Trophoblast cell (in vitro differentiated cells and primary cell): ENCODE measurements at places on chromosomes 3 and 15.

- no peaks in the 10 kb centered on the region for H3K27me3 ChIP-seq
- DNase-seq = no peak
- no peak overlapping the region for H3K4me3 ChIP-seq
Measured at GRCh38 chr3:141268306-141268705, 36.7 kb downstream of the PXYLP1 start.

DNA sequence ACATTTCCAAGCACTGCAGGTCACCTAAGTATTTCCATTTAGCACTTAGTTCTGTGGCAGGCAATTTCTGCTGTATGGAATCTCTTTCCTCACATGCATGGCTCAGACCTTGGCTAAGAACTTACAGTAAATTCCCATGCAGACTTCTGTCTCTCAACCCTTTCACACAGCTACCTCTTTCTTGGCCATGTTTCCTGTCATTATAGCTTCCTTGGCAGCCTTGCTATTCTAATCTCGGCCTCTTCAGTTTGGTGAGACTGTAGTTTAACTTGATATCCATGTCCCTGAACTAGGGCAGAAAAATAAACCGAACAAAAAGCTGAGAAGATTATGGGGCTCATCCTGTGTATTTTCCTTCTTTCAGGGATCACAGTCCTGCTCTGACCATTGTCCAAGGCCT, 96.0 kb downstream of the SPATA16 start:
- no peaks in the 10 kb centered on the region for H3K36me3 ChIP-seq
- DNase-seq = no peak
- H3K27ac ChIP-seq = no peak overlapping the region
- no peak overlapping the region for H3K4me3 ChIP-seq
- no peaks in the 10 kb centered on the region for H3K4me1 ChIP-seq

DNA sequence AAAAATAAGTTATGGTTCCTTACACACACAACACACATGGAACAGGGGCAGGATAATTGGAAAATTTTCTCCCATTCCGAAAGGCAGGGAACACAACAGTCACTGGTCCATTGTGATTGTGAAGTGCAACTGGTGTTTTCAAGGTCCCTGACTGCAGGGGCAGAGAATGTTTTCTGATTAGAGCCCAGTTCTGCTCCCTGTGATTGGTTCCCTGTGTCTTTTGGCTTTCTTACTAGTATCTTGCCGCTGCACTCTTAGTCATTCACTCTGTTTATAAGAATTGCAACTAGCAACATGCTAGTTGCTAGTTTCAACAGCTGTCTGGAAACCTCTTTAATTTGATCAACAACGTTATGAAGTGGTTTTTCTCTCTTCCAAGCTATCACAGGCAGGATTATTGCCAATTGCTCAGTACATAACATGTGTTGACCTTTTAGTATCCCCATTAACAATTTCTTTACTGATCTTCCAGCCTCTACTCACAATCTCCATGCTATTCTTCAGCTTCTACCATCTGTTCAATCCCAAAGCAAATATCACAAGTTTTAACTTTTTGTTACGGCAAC, 177.5 kb downstream of the EPHA6 start:
- no peak overlapping the region for H3K27ac ChIP-seq
- no peaks in the 10 kb centered on the region for H3K36me3 ChIP-seq
- no peaks in the 10 kb centered on the region for H3K27me3 ChIP-seq

DNA sequence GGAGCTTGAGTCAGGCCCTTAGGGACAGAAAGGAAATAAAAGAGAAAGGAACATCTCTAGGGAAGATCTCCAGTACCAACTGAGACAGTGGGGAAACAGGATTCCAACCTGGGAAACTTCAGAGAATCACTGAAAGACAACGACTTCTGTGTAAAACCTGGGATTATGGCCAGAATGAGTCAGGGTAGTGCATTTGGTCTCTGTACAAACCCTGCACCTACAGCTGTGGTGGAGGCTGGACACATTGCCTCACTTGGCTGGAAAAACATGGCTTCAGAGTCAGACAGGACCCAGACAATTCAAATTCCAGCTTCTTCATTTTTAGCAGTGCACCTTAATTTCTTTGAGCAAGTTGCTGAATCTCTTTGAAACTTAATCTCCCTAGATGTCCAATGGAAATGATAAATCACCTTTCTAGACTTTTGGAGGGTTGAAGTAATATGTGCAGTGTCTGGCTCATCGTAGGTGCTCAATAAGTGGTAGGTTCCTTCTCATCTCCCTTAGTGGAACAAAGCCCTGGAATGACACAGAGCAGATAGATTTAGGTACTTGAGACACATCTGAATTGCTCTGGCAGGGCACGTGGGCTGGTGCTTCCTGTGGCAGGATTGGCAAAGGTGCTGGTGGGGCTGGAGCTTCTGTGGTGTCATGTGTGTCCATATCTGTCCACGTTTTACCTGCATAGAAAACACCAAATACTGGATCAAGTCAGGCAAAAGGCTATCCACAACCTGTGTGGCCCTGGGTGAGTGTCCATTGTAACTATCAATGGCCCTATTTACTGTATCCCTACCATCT, 6.1 kb upstream of the CLSTN2 start:
- H3K4me3 ChIP-seq = no peak overlapping the region
- H3K27me3 ChIP-seq = no peaks in the 10 kb centered on the region
- no peak overlapping the region for H3K27ac ChIP-seq
- no peaks in the 10 kb centered on the region for H3K36me3 ChIP-seq
- H3K4me1 ChIP-seq = no peaks in the 10 kb centered on the region
- no peak for DNase-seq

DNA sequence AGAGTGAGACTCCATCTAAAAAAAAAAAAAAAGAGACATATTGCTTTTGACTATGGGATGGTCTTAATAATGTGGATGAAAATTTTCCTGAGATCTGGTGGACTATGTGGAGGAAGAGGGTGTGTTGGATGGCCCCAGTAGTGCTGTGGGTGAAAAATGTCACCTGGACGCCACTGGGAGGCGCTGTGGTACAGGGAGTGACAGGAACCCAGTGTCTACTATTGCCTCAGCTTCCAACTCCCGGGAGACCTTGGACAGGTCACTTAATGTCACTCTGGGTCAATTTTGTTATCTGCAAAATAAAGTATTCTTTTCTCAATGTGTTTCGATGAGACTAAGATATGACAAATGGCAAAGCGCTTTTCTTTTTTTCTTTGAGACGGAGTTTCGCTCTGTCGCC, 27.7 kb upstream of the DCP1A start:
- no peaks in the 10 kb centered on the region for H3K27me3 ChIP-seq
- H3K27ac ChIP-seq = no peak overlapping the region
- H3K4me1 ChIP-seq = no peaks in the 10 kb centered on the region
- no peaks in the 10 kb centered on the region for H3K36me3 ChIP-seq

DNA sequence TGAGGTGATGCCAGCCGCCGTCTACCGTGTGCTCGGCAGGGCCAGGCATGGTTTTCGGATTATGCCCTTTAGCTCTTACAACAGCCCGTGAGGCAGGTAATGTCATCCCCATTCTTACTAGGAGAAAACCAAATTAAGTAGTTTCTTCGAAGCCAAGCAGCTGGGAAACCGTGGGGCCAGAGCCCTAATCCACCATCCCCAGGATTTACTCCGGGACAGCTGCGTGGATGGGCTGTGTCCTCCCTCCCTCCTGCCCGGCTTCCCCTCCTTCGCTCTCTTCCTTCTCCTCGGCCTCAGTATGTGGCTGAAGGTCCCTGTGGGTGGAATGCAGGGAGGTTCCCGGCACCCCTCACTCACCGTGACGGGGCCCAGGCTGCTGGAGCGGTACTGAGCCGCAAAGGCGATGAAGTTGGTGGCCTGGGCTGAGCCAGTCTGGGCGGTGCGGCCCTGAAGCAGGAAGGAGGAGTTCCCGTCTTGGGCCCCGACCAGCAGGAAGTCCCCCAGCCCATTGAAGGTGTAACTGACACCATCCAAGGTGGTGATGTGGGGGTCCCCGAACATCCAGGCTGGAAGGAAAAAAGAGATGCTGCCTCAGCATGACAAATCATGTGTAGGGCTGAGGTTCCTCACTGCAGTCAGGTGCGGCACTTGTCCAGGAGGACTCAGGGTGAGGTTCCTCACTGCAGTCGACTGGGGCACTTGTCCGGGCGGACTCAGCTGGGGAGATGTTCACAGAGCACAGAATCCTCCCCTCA, 42.5 kb downstream of the MUC20 start:
- H3K27ac ChIP-seq = no peak overlapping the region
- no peaks in the 10 kb centered on the region for H3K36me3 ChIP-seq
- DNase-seq = no peak

- H3K4me1 ChIP-seq = peaks cover 2% of the 10 kb centered on the region
- H3K36me3 ChIP-seq = no peaks in the 10 kb centered on the region
- H3K27me3 ChIP-seq = no peaks in the 10 kb centered on the region
Measured at GRCh38 chr3:171933441-171933840, 90.3 kb downstream of the TMEM212 start.

GRCh38 chr3:136819731-136820679, 1.1 kb downstream of the SLC35G2 start:
- no peak overlapping the region for H3K27ac ChIP-seq
- H3K27me3 ChIP-seq = peaks cover 3% of the 10 kb centered on the region
- peak; percentile 55 for DNase-seq
- peaks cover 14% of the 10 kb centered on the region for H3K4me1 ChIP-seq
- no peaks in the 10 kb centered on the region for H3K36me3 ChIP-seq

GRCh38 chr15:97501291-97501690, 459.2 kb upstream of the ARRDC4 start:
- DNase-seq = no peak
- H3K4me1 ChIP-seq = no peaks in the 10 kb centered on the region
- no peaks in the 10 kb centered on the region for H3K36me3 ChIP-seq
- H3K27me3 ChIP-seq = no peaks in the 10 kb centered on the region
- no peak overlapping the region for H3K27ac ChIP-seq

- peaks cover 19% of the 10 kb centered on the region for H3K4me1 ChIP-seq
- no peak for DNase-seq
- H3K27me3 ChIP-seq = no peaks in the 10 kb centered on the region
- H3K4me3 ChIP-seq = no peak overlapping the region
- no peak overlapping the region for H3K27ac ChIP-seq
- H3K36me3 ChIP-seq = no peaks in the 10 kb centered on the region
Measured at GRCh38 chr15:62880278-62880677, 162.3 kb upstream of the TPM1 start.

DNA sequence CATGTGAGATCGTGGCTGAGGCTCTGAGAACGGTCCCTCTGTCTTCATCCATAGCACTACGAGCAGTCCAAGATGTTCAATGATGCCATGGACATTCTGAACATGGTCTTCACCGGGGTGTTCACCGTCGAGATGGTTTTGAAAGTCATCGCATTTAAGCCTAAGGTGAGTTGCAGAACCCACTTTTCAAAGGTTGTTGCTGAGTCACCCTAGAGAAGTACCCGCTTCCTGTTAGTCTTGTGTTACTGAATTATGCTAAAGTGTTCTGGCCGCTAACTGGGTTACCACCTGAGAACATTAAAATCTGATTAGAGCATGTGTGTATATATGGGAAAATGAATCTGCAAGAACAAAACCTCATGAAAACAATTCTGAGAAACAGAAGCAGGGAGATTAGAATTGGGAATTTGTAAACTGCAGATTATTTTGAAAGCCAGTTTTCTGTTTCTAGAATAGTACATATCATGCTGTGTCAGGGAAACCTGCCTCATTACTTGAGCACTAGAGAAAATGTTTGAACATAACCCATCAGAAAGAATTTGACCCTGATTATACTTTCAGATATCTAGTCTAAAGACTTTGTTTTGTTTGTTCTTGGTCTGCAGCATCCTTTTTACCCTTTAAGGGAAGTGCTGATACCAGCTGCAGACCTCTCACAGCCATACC, 92.6 kb downstream of the CHDH start:
- H3K4me1 ChIP-seq = no peaks in the 10 kb centered on the region
- no peak overlapping the region for H3K4me3 ChIP-seq
- H3K36me3 ChIP-seq = no peaks in the 10 kb centered on the region
- no peaks in the 10 kb centered on the region for H3K27me3 ChIP-seq
- no peak for DNase-seq

DNA sequence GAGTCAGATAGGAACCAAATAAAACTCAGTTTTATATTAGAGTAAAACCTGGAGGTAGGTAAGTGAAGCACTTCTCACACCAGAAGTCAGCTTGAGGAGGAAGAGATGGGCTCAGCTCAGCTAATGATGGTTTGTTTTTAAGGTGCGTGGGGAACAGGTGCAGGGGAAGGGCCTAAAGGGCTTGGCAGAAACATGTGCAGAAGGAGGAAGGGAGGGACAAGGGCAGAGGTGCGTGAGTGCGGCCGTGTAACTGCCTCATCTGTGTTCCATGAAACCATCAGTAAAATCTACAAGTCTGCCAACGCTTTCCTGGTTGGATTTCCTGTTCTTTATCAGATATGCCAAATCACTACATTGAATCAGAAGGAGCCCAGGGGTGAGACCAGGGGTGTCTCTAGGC, 19.9 kb downstream of the FYCO1 start:
- no peak overlapping the region for H3K4me3 ChIP-seq
- H3K36me3 ChIP-seq = peaks cover 19% of the 10 kb centered on the region
- no peaks in the 10 kb centered on the region for H3K27me3 ChIP-seq
- H3K27ac ChIP-seq = no peak overlapping the region
- no peaks in the 10 kb centered on the region for H3K4me1 ChIP-seq
- DNase-seq = no peak

GRCh38 chr3:159788291-159788690, 200.3 kb upstream of the IL12A start:
- DNase-seq = peak; percentile 44
- H3K4me1 ChIP-seq = peaks cover 27% of the 10 kb centered on the region
- H3K4me3 ChIP-seq = no peak overlapping the region
- H3K36me3 ChIP-seq = peaks cover 3% of the 10 kb centered on the region

GRCh38 chr3:53709256-53709655, 137.0 kb downstream of the CHDH start:
- H3K4me3 ChIP-seq = no peak overlapping the region
- DNase-seq = no peak
- H3K4me1 ChIP-seq = peaks cover 4% of the 10 kb centered on the region
- H3K27ac ChIP-seq = no peak overlapping the region

DNA sequence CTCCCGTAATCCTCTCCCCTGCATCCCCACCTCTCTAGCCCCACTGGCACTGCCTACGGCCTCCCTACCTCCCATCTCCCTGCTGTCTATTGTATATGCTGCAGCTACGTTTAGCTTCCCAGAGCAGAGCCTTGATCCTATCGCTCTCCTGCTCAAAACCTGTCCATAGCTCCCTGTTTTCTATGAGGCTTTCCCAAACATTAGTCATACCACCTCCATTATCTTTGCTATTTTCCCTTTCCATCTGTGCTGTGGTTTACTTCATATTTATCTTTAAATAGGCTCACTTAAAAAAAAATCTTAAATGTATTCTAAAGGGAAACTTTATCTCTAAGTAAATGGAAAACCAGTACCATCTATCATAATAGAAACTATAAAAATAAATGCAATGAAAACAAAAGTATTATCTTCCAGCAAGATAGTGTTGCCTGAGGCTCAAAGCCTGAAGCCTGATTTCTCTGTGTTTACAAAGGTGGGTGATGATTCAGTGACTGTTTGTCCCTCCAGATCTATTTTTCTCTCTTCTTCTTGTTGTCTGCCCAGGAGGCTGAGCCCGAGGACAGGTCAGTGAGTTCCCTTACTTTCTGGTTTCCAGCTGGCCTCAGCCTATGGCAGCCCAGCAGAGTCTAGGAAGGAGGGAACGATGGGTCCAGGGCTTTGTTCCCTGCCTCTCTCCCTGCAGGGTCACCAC, 397.1 kb upstream of the CFAP20DC start:
- H3K36me3 ChIP-seq = no peaks in the 10 kb centered on the region
- no peaks in the 10 kb centered on the region for H3K27me3 ChIP-seq
- no peak overlapping the region for H3K4me3 ChIP-seq
- DNase-seq = peak; percentile 41

- H3K4me3 ChIP-seq = no peak overlapping the region
- DNase-seq = no peak
- no peaks in the 10 kb centered on the region for H3K27me3 ChIP-seq
- no peak overlapping the region for H3K27ac ChIP-seq
- H3K36me3 ChIP-seq = no peaks in the 10 kb centered on the region
Measured at GRCh38 chr15:36527235-36528162, 51.9 kb upstream of the CDIN1 start.
